AG10803 (cell line): ENCODE measurements at places on chromosomes 5 and 9.

DNA sequence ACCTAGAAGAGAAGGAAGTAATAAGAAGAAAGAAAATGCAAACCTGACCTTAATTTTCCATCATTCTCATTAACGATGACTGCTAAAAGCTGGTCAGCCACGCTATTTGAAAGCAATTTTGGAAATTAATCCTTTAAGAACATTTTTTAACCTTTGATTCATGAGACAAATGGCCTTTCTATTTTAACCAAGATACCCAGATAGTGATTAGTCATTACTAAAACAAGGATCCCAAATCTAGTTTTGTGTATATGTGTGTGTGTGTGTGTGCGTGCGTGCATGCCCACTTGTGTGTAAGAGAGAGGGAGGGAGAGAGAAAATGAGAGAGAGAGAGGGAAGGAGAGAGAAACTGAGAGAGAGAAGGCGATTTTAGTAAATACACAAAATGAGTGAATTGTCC, 329.5 kb downstream of the DEPDC1B start:
- DNase-seq = no peak

DNA sequence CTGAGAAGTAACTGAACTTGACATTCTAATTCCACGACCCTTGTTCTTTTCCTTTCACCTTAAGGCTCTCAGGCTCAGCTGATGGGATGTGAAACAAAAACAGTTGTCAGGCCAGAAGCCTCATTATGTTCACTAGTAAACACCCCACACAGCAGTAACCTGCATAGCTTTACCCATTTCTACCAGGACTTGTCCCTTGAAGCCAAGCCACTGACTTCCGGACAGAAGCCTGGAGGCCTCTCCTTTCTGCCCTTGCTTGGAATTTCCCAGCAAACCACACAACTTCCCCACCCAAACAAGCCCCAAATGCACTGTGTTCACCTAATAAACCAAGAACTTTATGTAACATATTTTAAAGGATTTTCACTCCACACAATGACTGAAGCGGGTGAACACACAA, 19.6 kb downstream of the PRUNE2 start:
- no peak for DNase-seq

- no peak for DNase-seq
These were observed 8.5 kb downstream of the ANKH start for GRCh38 chr5:14863105-14863504.

GRCh38 chr9:108634204-108634603, 221.6 kb downstream of the ACTL7B start:
- peak; percentile 69 for DNase-seq

GRCh38 chr5:31273631-31274378, 80.3 kb downstream of the CDH6 start:
- DNase-seq = no peak

DNA sequence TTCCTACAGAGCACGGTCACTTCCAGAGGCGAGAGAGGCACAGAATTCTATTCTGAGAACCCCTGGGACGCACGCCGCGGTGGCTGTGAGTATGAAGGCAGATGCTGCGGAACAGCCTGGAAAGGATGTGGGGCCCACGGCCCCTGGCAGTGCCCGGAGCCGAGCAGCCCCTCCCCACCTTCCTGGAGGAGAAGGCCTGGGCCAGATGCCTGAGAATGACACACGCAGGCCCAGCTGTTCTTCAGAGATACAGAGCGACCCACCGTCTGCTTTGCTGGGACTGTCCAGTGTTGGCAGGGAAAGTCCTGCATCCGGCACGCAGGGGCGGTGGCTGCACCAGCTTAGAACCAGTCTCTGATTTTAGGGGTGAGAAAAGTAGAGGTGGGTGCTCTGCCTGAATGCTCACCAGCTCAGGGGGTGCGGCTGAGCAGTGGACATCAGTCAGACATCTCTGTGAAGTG, 116.7 kb upstream of the LPCAT1 start:
- DNase-seq = no peak

DNA sequence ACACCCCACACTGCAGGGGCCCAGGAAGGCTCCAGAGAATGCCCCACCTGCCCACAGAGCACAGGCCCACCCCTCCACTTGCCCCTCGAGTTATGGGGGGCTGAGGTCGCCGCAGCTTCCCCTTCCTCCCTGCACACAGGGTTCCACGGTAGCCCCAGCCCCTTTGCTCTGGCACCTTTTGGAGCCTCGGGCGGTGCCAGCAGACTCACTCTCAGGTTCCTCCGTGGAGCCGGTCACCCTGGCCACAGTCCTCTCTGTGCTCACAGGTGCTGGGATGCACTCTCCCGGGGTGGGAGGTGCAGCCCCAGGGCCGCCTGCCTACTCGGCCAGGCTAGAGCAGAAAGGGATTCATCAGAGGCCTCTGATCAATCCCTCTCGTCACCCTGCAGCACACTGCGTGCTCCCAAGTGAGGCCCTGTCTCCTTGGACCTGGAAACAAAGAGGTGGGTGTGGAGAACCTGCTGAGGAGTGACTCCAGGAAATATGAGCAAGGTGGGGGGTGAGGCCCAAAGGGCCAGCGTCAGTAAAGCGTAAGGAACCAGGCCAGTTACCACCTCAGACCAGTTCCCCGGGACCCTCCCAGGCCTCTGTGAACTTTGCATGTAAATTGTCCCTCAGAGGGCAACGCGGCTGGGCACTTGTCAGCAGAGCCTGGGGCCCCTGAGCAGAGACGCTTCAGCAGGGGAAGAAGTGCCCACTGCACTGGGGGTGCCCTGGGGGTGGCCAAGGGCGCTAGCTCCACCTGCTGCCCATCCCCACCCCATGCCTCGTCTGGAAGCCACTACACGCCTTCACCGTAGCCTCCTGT, 167.8 kb downstream of the OLFM1 start:
- DNase-seq = no peak
